ENCODE measurements at places on chromosomes 2 and 18. TPM values are rescaled to one million over a fixed set of nuclear protein-coding genes. Genes with fewer than 3 reads are reported as not detected.

Gene KIAA2012
- total RNA-seq, result not detected

Gene DSG2
- total RNA-seq, result 0.28 TPM

Gene SNRPD1
- total RNA-seq, result 75.1 TPM

Gene LDLRAD4
- total RNA-seq, result 40.3 TPM

Gene ILKAP
- 56.3 TPM for total RNA-seq

Gene IL1F10
- total RNA-seq, result not detected

DNA sequence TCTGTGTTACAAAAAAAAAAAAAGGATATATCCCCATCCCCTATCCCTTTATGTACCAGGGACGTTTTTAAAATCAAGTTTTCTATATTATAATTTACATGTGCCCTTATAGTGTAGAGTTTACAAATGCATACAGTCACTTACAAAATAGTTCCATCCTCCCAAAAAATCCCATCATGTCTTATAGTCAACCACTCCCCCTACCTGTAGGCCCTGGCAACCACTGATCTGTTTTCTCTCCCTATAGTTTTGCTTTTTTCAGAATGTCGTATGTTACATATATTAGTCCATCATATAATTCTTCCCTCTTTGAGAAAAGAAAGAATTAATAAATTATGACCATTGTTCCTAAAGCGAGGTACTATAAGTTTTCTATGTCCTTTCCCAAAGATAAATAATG, 17.8 kb downstream of the CFAP210 start:
- no peaks in the 10 kb centered on the region for H3K4me1 ChIP-seq
- H3K36me3 ChIP-seq, result no peaks in the 10 kb centered on the region
- no peak for DNase-seq
- no peak overlapping the region for H3K4me3 ChIP-seq
- H3K27ac ChIP-seq, result no peak overlapping the region

DNA sequence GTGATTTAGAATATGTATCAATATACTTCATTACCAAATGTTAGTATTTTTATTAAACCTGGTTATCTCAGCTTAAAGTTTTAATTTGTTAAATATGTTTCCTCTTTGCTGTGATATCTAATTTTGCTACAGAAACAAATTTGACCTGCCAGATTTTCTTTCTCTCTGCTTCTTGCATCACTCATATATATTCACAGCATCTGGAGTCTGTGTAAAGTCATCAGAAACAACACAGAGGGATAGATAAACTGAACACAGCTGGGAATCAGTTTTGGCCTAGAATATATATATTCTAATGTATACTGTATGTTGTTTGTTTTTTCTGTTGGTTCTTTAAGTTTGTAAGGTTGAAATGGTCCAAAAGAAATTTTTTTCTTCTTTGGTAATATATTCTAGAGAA, 8.5 kb downstream of the PSMD14 start:
- H3K4me3 ChIP-seq, result no peak overlapping the region
- peaks cover 36% of the 10 kb centered on the region for H3K36me3 ChIP-seq
- no peak for DNase-seq
- H3K27me3 ChIP-seq, result no peaks in the 10 kb centered on the region
- H3K27ac ChIP-seq, result no peak overlapping the region
- peaks cover 12% of the 10 kb centered on the region for H3K4me1 ChIP-seq

GRCh38 chr2:165864296-165864695, 70.2 kb upstream of the GALNT3 start:
- peaks cover 15% of the 10 kb centered on the region for H3K36me3 ChIP-seq
- H3K27ac ChIP-seq, result no peak overlapping the region
- no peak for DNase-seq
- H3K4me3 ChIP-seq, result no peak overlapping the region
- H3K4me1 ChIP-seq, result peaks cover 5% of the 10 kb centered on the region
- H3K27me3 ChIP-seq, result no peaks in the 10 kb centered on the region

DNA sequence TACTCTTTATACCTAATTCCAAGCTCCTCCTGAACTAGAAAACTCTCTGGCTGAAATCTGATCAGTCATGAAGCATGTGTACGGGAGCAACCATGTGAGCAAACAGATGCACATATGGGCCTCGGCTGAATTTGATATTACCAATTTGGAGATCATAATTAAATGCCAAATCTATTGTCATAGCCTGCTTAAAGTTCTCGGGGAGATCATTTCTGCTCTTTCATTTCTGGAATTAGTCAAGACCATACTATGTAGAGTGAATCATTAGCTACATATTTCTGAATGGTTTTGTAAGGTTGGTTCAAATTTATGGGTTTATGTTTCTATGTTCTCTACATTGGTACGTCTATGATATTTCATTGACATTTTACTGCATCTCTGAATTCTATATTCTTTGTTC, 205.5 kb downstream of the UBE2E3 start:
- H3K36me3 ChIP-seq, result peaks cover 18% of the 10 kb centered on the region
- H3K4me3 ChIP-seq, result no peak overlapping the region
- peaks cover 20% of the 10 kb centered on the region for H3K4me1 ChIP-seq
- no peaks in the 10 kb centered on the region for H3K27me3 ChIP-seq
- H3K27ac ChIP-seq, result no peak overlapping the region
- no peak for DNase-seq

DNA sequence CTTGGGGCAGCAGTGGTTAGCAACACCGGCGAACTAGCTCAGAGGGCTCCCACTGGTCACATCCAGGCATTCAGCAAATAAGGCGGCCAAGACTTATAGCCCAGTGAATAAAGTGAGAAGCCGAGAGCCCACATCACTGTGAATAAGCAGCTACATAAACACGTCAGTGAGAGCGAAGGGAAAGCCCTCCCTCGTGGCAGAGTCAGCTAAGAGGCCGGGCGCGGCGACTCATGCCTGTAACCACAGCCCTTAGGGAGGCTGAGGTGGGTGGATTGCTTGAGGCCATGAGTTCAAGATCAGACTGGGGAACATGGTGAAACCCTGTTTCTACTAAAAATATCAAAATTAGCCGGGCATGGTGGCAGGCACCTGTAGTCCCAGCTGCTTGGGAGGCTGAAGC, 5.2 kb downstream of the D2HGDH start:
- H3K27me3 ChIP-seq, result no peaks in the 10 kb centered on the region
- no peak for DNase-seq
- peaks cover 9% of the 10 kb centered on the region for H3K36me3 ChIP-seq
- H3K27ac ChIP-seq, result peak overlapping the region; percentile 58
- H3K4me3 ChIP-seq, result peak overlapping the region; percentile 47

DNA sequence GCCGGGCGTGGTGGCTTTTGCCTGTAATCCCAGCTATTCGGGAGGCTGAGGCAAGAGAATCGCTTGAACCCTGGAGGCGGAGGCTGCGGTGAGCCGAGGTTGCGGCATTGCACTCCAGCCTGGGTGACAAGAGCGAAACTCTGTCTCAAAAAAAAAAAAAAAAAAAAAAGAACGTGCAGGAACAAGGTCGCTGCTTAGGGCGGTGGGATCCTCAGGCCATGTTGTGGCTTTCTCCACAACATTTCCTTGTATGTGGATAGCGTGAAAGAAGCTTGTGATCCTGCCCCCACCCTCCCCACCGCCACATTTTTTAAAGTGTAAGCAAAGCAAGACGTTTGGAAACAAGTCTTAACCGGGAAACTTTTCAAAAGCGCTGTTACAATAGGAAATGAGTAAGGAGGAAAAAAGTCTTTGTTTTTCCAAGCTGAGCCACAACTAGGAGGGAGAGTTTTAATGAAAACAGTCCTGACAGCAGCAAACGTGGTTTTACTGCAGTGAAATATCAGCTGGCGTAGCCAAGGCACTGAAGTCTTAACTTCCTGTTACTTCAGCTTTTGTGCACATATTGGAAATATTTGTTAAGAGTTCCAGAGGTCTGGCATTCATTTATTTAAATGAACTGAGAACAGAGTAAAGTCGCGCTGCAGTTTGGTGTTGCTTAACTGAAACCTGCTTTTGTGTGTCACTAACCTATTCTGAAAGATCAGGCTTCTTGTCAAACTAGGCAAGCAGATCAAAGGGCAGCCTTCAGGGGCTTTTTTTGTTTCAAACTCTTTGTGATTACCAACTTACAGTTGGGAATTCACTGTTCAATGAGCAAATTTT, 3.8 kb downstream of the TGIF1 start:
- no peak for DNase-seq
- no peaks in the 10 kb centered on the region for H3K27me3 ChIP-seq
- peak overlapping the region; percentile 79 for H3K27ac ChIP-seq
- H3K4me1 ChIP-seq, result peaks cover 17% of the 10 kb centered on the region
- peak overlapping the region; percentile 81 for H3K4me3 ChIP-seq
- H3K36me3 ChIP-seq, result peaks cover 10% of the 10 kb centered on the region

Data from activated naive CD8-positive, alpha-beta T cell treated with anti-CD3 and anti-CD28 coated beads, Interleukin-2, amount 10 ng/mL, durations not matched to agents 7 days and 5 days (primary cell).